Type B pancreatic cell (in vitro differentiated cells): ENCODE measurements at places on chromosomes 1 and 21. TPM values are rescaled to one million over a fixed set of nuclear protein-coding genes. Genes with fewer than 3 reads are reported as not detected.

Gene CFAP74
- 0.76 and 1.5 TPM in 2 replicates for total RNA-seq

Gene PHF13
- 14.7 and 21.2 TPM in 2 replicates for total RNA-seq

Gene DMRTA2
- 0.29 and 0.48 TPM in 2 replicates for total RNA-seq

Gene EXO1
- 10.2 and 25.5 TPM in 2 replicates for total RNA-seq

Gene TMEM82
- total RNA-seq = 1.1 TPM in 2 replicates

Gene TMEM51
- total RNA-seq = 12.5 and 28.8 TPM in 2 replicates

Gene PSMG1
- 43.3 and 60.6 TPM in 2 replicates for total RNA-seq

Gene CFHR3
- total RNA-seq = 1.5 TPM in 1 of 2 replicates, not detected in the other

Gene SEMA4A
- total RNA-seq = 7.1 and 12.9 TPM in 2 replicates

Gene A3GALT2
- total RNA-seq = 0.29 TPM in 1 of 2 replicates, not detected in the other

Gene TNFRSF9
- total RNA-seq = 0.39 and 3.8 TPM in 2 replicates

Gene PPM1J
- 2.5 and 2.6 TPM in 2 replicates for total RNA-seq

Gene PAX7
- 0.12 and 2.9 TPM in 2 replicates for total RNA-seq

Gene SCMH1
- 17.2 and 36.7 TPM in 2 replicates for total RNA-seq

Gene CLCA4
- 0.10 TPM in 1 of 2 replicates, not detected in the other for total RNA-seq

GRCh38 chr1:214106375-214106774, 118.6 kb downstream of the PROX1 start:
- no peak for DNase-seq
- H3K4me1 ChIP-seq = peaks cover 6% of the 10 kb centered on the region
- peaks cover 3% of the 10 kb centered on the region for H3K27me3 ChIP-seq
- H3K27ac ChIP-seq = no peak overlapping the region
- no peak overlapping the region for H3K4me3 ChIP-seq
- H3K36me3 ChIP-seq = no peaks in the 10 kb centered on the region

- H3K4me1 ChIP-seq = peaks cover 8% of the 10 kb centered on the region
- H3K36me3 ChIP-seq = no peaks in the 10 kb centered on the region
- no peak for DNase-seq
- no peak overlapping the region for H3K27ac ChIP-seq
- H3K4me3 ChIP-seq = no peak overlapping the region
- H3K27me3 ChIP-seq = no peaks in the 10 kb centered on the region
These were observed 108.6 kb downstream of the SIK1 start for GRCh38 chr21:43318368-43318767.

DNA sequence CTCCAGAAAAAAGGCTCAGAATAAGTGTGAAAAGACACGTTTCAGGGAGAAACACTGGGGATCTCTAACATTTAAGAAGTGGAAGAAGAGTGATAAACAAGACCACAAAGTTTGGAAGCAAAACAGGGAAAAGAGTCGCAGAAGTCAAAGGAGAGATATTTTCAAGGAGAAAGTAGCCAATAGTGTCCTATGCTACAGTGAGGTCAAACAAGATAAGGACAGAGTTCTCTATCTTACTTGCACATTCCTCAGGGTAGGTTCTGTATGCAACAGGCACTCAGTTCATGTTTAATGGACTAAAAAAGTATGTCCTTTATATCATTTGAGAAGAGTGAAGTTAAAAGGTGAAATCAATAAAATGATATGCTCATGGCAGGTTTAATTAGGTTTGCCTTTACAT, 13.8 kb upstream of the EDEM3 start:
- H3K27ac ChIP-seq = no peak overlapping the region
- H3K36me3 ChIP-seq = no peaks in the 10 kb centered on the region
- DNase-seq = no peak
- peaks cover 6% of the 10 kb centered on the region for H3K27me3 ChIP-seq
- H3K4me3 ChIP-seq = no peak overlapping the region

- no peak for DNase-seq
- peaks cover 22% of the 10 kb centered on the region for H3K36me3 ChIP-seq
- no peak overlapping the region for H3K4me3 ChIP-seq
- H3K27ac ChIP-seq = no peak overlapping the region
These were observed 42.1 kb downstream of the PCNT start for GRCh38 chr21:46366091-46366490.

GRCh38 chr1:36989241-36989640, 45.1 kb downstream of the GRIK3 start:
- H3K36me3 ChIP-seq = no peaks in the 10 kb centered on the region
- peaks cover 9% of the 10 kb centered on the region for H3K4me1 ChIP-seq

- peaks cover 22% of the 10 kb centered on the region for H3K36me3 ChIP-seq
- H3K27ac ChIP-seq = peak overlapping the region; percentile 61
- H3K27me3 ChIP-seq = peaks cover 5% of the 10 kb centered on the region
- peaks cover 26% of the 10 kb centered on the region for H3K4me1 ChIP-seq
These were observed 16.4 kb downstream of the ATP5PO start for GRCh38 chr21:33899199-33899598.

- no peak overlapping the region for H3K27ac ChIP-seq
- peaks cover 29% of the 10 kb centered on the region for H3K27me3 ChIP-seq
- no peak for DNase-seq
- no peak overlapping the region for H3K4me3 ChIP-seq
- H3K36me3 ChIP-seq = no peaks in the 10 kb centered on the region
- peaks cover 22% of the 10 kb centered on the region for H3K4me1 ChIP-seq
These were observed 664.4 kb downstream of the PTPRU start for GRCh38 chr1:29900712-29901111.

GRCh38 chr1:105137543-105138457, 1388.1 kb downstream of the AMY1C start:
- peak overlapping the region; percentile 55 for H3K27ac ChIP-seq
- no peaks in the 10 kb centered on the region for H3K27me3 ChIP-seq
- H3K36me3 ChIP-seq = no peaks in the 10 kb centered on the region
- H3K4me1 ChIP-seq = peaks cover 11% of the 10 kb centered on the region

GRCh38 chr1:2866422-2867086, 65.1 kb upstream of the TTC34 start:
- H3K4me1 ChIP-seq = no peaks in the 10 kb centered on the region
- H3K27ac ChIP-seq = no peak overlapping the region
- no peak overlapping the region for H3K4me3 ChIP-seq

GRCh38 chr1:80987824-80988223, 812.9 kb upstream of the ADGRL2 start:
- DNase-seq = no peak
- no peaks in the 10 kb centered on the region for H3K36me3 ChIP-seq
- H3K4me3 ChIP-seq = no peak overlapping the region
- peaks cover 10% of the 10 kb centered on the region for H3K4me1 ChIP-seq
- no peak overlapping the region for H3K27ac ChIP-seq

GRCh38 chr1:25654109-25654660, 37.6 kb downstream of the MAN1C1 start:
- H3K27me3 ChIP-seq = no peaks in the 10 kb centered on the region
- H3K36me3 ChIP-seq = no peaks in the 10 kb centered on the region
- peak; percentile 4 for DNase-seq
- H3K4me1 ChIP-seq = peaks cover 27% of the 10 kb centered on the region
- no peak overlapping the region for H3K4me3 ChIP-seq
- H3K27ac ChIP-seq = no peak overlapping the region

DNA sequence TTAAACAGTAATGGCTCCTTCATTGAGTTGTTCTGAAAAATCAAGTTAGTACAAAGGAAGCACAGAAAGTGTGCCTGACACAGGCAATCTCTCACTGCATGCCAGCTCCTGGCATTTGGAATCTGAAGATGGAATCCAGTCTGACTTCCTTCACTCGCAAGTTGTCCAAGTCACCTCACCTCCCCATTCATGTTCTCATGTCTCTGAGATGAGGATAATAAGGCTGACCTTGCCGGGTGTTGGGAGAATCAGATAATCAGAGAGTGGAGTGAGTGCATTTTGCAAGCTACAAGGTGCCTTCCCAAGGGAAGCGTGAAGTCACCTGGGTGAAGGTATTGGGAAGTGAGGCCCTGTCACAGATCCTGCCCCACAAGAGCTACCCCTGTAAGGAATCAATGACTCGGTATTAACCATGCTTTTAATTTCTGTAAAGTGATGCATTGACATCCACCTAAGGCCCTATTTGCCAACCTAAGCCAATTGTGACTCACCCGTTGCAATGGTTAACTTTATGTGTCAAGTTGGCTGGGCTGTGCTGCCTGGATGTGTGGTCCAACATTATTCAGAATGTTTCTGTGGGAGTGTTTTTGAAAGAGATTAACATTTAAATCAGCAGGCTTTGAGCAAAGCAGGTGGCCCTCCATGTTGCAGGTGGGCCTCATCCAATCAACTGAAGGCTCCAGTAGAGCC, 62.5 kb upstream of the TARBP1 start:
- H3K4me1 ChIP-seq = peaks cover 75% of the 10 kb centered on the region
- H3K27ac ChIP-seq = peak overlapping the region; percentile 12
- H3K27me3 ChIP-seq = no peaks in the 10 kb centered on the region
- no peak for DNase-seq
- H3K4me3 ChIP-seq = no peak overlapping the region
- H3K36me3 ChIP-seq = no peaks in the 10 kb centered on the region

DNA sequence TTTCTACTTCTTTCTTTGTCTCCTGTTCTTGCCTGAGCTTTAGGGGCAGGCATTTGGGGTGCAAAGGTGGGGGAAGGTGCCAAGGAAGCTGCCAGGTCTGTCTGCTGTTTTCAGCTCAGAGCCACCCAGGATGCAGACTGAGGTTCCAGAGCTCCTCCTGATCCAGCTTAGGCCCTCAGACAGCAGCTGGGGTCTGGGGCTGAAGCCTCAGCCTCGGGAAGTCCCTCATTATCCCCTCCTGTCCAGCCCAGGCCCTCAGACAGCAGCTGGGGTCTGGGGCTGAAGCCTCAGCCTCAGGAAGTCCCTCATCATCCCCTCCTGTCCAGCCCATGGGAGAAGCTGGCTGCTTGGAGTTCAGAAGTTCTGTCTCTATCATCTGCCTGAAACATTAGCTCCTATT, 257.7 kb upstream of the CSF3R start:
- DNase-seq = no peak
- no peak overlapping the region for H3K4me3 ChIP-seq

DNA sequence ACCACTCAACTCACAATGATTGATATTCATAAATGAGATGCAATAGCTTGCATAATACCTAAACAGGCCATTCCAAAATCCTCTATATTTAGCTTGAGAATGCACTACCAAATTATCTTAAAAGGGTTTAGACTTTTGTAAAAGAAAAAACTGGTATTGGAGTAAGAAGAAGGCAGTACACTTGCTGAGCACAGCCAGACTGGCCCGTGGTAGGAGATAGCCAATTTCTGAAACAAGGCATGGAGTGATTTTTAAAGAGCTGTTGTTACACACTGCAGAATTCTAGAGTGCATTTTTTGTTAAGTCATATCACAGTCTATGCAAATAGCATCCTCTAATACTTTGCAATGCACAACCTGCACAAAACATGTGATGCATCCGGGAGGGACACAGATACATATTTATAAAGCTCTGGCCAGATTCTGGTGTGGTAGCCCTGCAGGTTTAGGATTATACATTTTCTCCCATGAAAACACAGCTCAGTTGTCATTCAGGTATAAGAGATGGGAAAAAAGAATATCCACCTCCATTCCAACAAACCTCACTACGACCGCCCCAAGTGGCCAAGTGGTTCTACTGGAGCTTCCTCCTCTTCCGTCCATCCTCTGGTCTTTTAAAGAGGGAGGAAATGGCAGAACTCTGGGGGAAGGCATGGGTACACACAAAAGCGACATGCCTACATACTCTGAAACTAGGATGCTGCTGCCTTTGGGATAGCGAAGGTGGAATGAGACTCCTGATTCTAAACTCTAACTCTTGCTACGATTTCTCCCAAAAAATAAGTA, 40.8 kb downstream of the BCAR3 start:
- H3K27me3 ChIP-seq = no peaks in the 10 kb centered on the region
- no peak overlapping the region for H3K27ac ChIP-seq

GRCh38 chr1:54124906-54125305, 27.9 kb downstream of the CDCP2 start:
- no peak for DNase-seq
- H3K27ac ChIP-seq = no peak overlapping the region
- H3K27me3 ChIP-seq = peaks cover 17% of the 10 kb centered on the region
- no peaks in the 10 kb centered on the region for H3K36me3 ChIP-seq
- H3K4me1 ChIP-seq = peaks cover 24% of the 10 kb centered on the region
- H3K4me3 ChIP-seq = no peak overlapping the region

GRCh38 chr1:63898428-63899196, 124.8 kb downstream of the ROR1 start:
- H3K4me1 ChIP-seq = peaks cover 25% of the 10 kb centered on the region
- peaks cover 10% of the 10 kb centered on the region for H3K36me3 ChIP-seq
- H3K27me3 ChIP-seq = no peaks in the 10 kb centered on the region
- DNase-seq = no peak

- H3K4me1 ChIP-seq = no peaks in the 10 kb centered on the region
- peaks cover 3% of the 10 kb centered on the region for H3K27me3 ChIP-seq
- H3K36me3 ChIP-seq = no peaks in the 10 kb centered on the region
- DNase-seq = no peak
- H3K27ac ChIP-seq = no peak overlapping the region
- H3K4me3 ChIP-seq = no peak overlapping the region
These were observed 132.4 kb downstream of the DSCAM start for GRCh38 chr21:40714536-40714935.

- H3K27me3 ChIP-seq = peaks cover 8% of the 10 kb centered on the region
- no peak overlapping the region for H3K27ac ChIP-seq
These were observed 47.4 kb upstream of the MTF2 start for GRCh38 chr1:93031711-93032110.

DNA sequence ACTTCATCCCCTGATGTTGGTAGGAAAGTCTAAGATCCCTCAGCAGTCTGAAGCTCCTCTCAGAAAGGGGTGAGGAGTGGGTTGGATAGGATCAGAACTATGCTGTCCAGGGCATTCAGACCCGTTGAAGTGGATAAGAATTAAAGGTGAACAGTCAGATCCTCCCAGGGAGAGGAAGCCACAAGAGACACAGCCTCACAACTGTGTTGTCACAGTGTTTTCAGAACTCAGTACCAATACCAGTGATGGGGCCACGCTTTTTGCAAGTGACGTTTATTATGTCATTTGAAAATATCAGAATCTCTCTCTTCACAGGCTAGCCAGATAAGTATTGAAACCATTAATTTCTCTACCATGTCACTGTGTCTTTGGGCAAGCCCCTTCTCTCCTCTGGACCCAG, 15.4 kb upstream of the EPS15 start:
- DNase-seq = no peak
- H3K4me1 ChIP-seq = no peaks in the 10 kb centered on the region
- no peaks in the 10 kb centered on the region for H3K36me3 ChIP-seq

- H3K4me3 ChIP-seq = no peak overlapping the region
- H3K27me3 ChIP-seq = peaks cover 2% of the 10 kb centered on the region
- no peaks in the 10 kb centered on the region for H3K4me1 ChIP-seq
- H3K36me3 ChIP-seq = no peaks in the 10 kb centered on the region
- DNase-seq = no peak
These were observed 67.9 kb upstream of the APOBEC4 start for GRCh38 chr1:183721041-183721440.

DNA sequence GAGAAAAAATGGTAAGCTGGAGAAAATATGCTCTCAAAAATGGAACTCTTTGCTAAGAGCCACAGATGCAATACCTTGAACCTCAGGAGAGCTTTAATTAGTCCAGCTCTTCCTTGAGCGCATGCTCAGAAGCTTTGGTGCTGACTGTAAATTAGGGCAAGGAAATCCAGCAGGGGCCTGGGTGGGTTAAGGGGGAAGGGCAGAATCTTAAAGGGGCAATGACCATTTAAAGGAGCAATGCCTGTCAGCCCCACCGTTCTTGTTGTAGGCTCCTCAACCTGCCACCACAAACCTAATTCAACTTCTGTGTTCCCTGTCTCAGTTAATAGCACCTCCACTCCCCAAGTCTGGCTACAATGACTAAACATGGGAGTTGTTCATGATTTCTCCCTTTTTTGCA, 6.8 kb upstream of the SLC22A15 start:
- no peak for DNase-seq
- H3K27me3 ChIP-seq = peaks cover 14% of the 10 kb centered on the region
- H3K27ac ChIP-seq = no peak overlapping the region

GRCh38 chr1:31804098-31804497, 11.7 kb downstream of the SPOCD1 start:
- no peak overlapping the region for H3K27ac ChIP-seq
- peaks cover 10% of the 10 kb centered on the region for H3K27me3 ChIP-seq
- no peak overlapping the region for H3K4me3 ChIP-seq
- no peak for DNase-seq
- peaks cover 11% of the 10 kb centered on the region for H3K4me1 ChIP-seq
- H3K36me3 ChIP-seq = no peaks in the 10 kb centered on the region
